Omental fat pad (tissue), 4 donors: ENCODE measurements at places on chromosomes 2 and 18. TPM values are rescaled to one million over a fixed set of nuclear protein-coding genes. Genes with fewer than 3 reads are reported as not detected.

Gene NPPC
- total RNA-seq, result not detected

Gene PLCD4
- 2.3 TPM for total RNA-seq

Gene NCKAP5
- 0.79 TPM for total RNA-seq

Gene DPP4
- 105 TPM for total RNA-seq

Gene CMPK2
- 2.9 TPM for total RNA-seq

DNA sequence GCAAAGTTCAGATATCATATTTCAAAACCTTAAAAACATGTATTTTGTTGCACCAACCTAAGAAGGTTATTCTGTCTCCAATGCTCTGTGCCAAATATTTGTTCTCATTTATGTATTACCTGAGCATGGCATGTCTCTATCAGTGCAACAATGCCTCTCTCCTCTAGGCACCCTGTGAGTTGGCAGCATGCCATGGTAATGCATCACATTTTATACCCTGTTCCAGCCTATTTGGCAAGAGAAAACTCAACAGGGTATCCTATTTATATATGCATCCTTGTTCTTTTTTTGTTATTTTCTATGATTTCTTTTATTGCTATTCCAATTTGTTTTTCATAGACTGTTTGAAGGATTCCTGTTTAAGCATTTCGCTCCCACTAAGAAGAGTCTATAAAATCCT lies 126.3 kb upstream of the NRXN1 start:
- no peak for DNase-seq

DNA sequence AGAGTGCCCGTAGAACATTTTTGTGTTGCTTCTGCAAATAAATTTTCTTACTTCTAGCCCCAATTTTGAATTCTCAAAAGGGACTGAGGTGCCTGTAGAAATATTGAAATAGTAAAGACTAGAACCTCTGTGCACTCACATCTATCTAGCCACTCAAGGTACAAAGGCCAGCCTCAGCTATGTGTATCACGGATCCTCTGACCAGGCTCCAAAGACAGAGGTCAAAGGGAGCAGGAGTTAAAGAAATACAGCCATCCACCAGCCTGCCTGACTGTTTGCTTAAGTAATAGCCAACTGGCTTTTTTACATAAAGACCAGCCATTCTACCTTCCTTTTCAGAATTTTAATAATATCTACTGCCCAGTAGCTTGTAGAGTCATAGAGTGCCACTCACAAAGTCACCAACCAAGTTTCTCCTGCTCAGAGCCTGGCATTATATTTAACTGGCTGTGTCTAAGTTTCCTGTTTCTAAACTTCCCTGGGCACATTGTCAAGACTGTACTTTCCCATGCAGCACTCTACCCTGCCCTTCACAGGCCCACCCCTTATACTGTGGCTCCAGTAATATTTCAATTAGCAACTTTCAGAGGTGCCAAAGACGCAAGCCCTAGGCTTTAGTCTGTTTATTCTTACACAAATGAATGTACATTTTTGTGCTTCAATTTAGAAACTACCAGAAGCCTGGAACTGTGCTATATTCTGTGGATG lies 338.3 kb upstream of the NT5C1B start:
- no peak for DNase-seq

GRCh38 chr2:6523476-6523875 lies 342.2 kb downstream of the CMPK2 start:
- DNase-seq, result no peak

- no peak for DNase-seq
Observed at GRCh38 chr2:114446571-114446970, 4.1 kb downstream of the DPP10 start.

DNA sequence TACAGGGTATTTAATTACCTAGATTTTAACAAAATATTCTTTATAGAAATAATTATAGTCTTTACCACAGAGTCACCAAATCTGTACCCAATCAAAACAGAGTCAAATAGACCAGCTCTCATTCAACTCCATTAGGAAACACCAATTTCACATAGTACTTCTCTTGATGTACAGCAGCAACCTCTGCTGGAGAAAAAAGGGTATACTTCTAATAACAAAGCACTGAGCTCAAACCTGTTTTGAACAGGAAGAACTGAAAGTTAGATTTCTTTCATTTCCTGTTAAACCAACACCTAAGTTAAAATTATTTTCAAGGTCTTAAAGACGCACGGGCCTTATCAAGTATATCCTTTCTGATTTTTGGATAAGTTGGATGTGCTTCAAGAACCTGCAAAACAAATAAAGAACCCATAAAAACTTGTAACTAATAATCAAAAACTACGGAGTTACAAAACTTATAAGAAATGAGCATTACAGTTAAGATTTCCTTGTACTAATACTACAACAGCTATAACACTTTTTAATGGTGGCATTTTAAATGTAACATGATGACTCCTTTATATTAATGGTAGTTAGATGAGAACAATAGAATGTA lies 79.0 kb downstream of the TTC21B start:
- no peak for DNase-seq

DNA sequence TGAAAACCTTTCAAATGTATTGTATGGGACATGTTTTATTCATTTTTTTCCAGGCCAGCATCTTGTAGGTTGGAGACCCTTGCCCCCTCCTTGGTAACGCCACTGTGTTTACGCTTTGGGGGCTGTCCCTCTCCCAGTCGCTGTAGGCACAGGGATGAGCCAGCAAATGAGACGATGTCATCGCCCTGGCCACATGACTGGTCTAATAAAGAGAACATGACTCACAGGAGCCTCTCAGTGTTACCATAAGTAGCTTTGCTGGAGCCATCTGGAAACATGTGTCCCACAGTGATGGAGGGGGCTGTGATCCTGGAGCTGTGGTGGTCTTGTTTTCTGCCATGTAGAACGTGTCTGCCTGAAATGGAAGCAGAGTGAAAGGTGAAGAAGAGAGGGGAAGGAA lies 78.9 kb downstream of the CD8B2 start:
- DNase-seq, result no peak

- no peak for DNase-seq
Observed at GRCh38 chr2:219612577-219613286, 14.7 kb upstream of the SLC4A3 start.

- no peak for DNase-seq
Observed at GRCh38 chr2:188199716-188200128, 92.0 kb upstream of the GULP1 start.

DNA sequence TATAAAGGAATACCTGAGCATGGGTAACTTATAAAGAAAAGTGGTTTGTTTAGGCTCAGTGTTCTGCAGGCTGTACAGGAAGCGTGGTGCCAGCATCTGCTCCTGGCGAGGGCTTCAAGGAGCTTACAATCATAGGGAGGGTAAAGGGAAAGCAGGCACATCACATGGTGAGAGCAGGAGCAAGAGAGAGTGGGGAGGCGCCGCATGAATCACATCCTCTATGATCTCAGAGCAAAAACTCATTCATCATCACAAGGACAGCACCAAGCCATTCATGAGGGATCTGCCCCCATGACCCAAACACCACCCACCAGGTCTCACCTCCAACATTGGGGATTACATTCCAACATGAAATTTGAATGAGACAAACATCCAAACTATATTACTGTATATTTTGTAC lies 32.5 kb downstream of the R3HDM1 start:
- no peak for DNase-seq

- no peak for DNase-seq
Observed at GRCh38 chr2:36477315-36477714, 120.7 kb downstream of the FEZ2 start.
